ENCODE measurements at places on chromosomes 6 and 20. TPM values are rescaled to one million over a fixed set of nuclear protein-coding genes. Genes with fewer than 3 reads are reported as not detected.

DNA sequence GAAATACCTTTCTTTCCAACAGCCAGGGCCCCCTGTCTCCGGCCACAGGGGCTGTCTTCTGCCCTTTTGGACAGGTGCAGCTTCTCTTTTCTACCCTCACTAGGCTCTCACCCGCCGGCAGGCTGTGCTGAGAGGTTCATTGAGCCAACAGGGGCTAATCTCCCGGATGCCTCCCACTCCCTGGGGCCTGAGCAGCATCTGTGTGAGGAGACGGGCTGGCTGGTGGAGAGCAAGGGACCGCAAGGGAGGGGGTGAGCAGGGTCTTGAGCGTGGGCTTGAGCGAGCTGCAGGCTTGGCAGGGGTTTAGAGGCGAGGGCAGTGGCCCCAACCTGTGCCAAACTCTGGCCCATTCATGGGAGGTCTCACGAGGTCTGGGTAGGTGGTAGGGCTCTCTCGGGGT, 56.5 kb upstream of the CST7 start:
- DNase-seq, result peak; percentile 18

GRCh38 chr20:62381202-62381797, 5.6 kb upstream of the RPS21 start:
- no peak for DNase-seq

GRCh38 chr6:15256538-15257271, 10.8 kb downstream of the JARID2 start:
- DNase-seq, result no peak

DNA sequence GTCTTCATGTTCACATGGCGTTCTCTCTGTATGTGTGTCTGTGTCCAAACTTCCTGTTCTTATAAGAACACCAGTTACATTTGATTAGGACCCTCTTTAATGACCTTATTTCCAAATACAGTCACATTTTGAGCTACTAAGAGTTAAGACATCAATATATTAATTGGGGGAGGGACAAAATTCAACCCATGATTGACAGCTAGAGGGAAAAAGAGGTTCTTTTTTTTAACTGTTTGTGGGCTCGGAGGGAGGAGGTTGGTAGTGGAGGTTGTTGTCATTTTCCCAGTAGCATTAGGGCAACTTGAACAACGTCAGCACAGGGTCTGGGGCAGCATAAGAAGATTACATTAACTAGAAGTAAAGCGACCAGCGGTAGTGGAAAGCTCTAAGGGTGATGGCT, 2.3 kb upstream of the GMDS start:
- no peak for DNase-seq

DNA sequence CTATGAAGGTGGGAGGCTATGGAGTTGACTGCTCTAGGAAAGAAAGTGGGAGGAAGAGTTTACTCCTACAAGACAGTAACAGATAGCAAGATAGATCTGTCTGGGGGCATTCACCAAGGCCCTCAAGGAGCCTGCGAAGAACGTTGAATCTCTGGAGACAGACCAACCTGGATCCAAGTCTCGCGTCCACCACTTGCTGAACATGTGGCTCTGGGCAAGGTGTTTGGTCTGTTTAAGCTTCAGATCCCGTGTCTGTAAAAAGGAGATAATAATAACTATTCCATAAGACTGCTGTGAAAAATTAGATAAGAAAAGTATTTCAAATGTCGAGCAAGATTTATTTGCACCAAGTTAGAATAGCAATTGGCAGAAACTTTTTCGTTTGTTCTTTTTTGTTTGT, 8.1 kb upstream of the EEF1A1 start:
- no peak for DNase-seq

- DNase-seq, result no peak
These were observed 578.2 kb upstream of the NRSN1 start for GRCh38 chr6:23547851-23548250.

DNA sequence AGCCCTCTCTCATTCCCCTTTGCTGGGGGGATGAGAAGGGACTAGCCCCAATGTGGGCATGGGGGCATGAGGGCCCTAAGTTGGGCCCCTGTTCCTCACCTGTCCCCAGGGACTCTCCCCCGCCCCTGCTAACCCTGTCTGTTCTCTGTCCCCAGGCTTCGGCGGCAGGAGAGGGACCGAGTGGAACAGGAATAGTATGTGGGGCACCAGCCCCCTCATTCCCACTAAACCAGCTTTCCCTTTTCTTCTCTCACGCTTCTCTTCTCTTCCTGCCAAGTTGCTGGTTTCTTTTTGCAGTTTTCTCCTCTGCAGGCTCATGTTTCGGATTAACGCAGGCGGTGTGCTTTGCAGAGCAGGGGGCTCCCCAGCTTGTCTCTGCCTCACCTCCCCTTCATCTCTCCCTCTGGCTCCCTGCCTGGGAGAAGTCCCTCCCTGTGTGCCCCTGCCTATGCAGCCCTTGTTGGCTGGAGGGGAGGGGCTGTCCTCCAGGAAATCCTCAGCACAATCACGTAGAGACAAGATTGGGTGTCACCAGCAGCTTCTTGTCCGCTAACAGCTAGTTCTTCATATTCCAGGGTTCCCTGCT, 7.9 kb downstream of the TMEM63B start:
- no peak for DNase-seq

- no peak for DNase-seq
These were observed 41.7 kb downstream of the PHF3 start for GRCh38 chr6:63677282-63677681.

- no peak for DNase-seq
These were observed 112.6 kb upstream of the SLC24A3 start for GRCh38 chr20:19099596-19100545.

DNA sequence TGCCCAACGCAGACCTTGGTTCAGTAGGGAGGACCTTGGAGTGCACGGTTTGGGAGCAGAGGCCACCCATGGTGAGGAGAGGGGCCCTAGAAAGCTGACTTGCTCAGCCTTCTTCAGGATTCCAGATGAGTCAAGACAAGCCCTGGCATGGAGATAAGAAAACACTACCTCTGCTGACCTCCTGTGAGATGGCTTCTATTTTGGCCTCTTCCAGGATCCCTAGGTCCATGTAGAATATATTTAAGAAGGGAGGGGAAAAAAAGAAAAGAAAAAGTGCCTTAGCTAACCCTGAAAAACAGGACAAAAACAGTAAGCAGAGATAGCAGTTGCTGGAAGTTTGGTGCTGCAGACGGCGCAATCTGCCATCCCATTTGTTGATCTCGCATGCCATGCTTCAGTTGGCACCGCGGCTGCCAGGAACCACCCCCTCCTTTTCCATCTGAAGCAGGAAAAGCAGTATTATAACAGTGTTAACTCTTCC, 100.0 kb downstream of the ARMC2 start:
- DNase-seq, result no peak

DNA sequence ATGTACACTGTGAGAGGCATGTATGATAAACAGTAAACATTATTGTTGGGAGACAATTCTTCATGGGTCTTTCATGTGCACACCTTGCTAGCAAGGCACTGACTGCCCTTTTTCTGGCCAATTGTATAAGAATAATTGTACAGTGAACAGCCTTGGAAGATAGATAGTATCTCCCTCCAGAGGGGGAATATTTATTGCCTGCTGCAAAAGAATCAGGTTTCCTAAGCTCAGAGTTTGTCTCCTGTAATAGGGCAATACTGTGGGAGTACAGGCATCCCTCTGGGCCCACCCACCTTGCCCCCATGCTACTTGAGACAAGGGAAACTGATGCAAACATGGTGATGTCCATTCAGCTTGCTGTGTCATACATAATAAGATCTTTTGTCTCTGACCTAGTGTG, 442.2 kb downstream of the HDGFL1 start:
- DNase-seq, result no peak

GRCh38 chr6:4788953-4789584, 12.9 kb downstream of the CDYL start:
- DNase-seq, result no peak

- DNase-seq, result no peak
These were observed 29.7 kb upstream of the INSM1 start for GRCh38 chr20:20338133-20338730.

- no peak for DNase-seq
These were observed 29.5 kb downstream of the ABRACL start for GRCh38 chr6:139058029-139058428.

- DNase-seq, result no peak
These were observed 37.0 kb downstream of the PRDM1 start for GRCh38 chr6:106122938-106123656.

DNA sequence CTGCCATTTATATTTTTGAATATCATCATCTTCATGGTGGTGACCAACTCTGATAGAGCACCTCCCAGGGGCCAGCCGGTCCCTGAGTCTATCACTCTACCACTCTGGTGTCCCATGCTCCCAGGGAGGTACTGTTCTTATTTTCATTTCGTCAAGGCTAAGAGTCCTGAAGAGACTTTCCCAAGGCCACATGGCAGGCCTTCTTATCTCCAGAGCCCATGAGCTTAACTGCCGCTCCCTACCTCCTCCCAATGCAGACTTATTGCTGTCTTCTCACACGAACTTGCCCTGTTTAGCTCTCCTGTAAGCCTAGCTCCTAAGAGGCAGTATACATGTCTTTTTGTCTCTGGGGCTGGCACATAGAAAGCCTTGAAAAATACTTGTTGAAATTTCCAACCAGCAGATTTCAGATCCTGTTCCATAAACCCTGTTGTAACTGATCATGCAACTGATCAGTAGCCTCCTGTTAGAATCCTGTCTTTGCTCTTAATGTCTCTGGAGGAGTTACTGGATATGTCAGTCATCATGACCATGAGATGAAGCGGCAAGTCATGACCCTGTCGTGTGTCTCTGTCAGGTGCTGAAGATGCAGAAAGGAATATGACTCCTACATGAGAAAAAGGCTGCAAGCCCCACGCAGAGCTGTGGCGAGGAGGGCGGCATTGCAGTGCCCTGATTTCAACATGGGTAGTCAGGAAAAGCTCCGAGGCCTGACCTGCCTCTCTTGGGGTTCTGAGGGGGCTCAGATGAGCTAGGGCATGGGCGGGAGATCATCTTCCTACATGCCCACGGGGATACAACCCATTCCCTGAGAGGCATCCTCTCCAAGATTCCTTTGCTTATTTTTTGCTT, 60.0 kb downstream of the TTI1 start:
- no peak for DNase-seq

DNA sequence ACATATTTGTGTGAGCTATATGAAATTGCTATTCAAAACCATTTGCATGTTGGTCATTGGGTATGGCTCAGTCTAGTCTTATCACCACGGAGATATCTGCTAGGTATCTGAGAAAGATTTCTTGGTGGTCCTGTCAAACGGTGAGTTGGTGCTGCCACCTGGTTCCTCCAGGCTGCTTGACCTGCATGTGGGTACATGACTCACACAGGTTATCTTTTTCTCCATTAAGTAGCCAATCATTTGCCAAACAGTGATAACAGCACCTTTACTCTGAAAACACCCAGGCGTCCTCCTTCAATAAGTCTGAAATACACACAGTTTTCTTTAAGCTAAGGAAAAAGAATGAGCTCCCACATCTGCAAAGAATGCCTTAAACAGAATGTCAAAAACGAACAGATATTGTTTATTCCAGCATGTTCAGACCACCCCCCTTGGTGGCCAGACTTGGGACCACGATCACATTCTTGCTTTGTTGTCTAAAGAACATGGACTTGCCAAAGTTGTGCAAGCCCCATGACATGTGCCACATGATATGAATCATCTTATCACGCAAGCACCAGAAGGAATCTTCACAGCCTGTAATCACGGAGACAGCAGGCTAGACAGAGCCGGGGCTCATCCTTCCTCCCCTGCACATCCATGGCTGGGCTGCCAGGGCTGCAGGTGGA, 200.7 kb upstream of the THBS2 start:
- DNase-seq, result no peak

DNA sequence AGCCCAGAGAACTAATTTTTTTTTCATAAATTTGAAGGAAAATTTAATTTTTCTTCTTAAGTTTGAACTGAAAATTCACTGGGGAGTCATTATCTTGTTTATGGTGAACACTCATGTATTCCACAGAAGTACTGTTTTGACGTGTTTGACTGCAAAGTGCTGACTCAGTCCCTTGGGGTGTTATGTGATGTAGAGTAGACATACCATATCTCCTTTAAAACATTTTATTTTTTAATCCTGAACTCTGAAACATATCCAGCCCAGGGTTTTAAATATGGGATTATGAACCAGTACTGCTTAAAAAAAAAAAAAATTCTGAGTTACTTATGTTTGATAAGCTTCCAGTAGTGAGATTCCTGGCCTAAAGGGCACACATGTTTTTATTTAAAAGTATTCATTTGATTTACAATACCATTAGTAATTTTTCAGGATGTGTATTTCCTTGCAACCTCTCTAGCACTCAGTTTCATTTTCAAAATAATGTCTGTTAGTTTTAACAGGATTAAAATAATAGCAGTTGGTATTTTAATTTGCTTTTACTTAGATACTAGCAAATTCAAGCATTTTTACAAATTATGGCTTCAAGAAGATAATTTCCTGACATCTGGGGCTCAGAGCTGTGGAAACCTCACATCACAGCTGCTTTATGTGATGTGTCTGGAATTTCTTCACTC, 81.7 kb upstream of the PDE10A start:
- DNase-seq, result no peak

- DNase-seq, result no peak
These were observed 276.4 kb downstream of the UTRN start for GRCh38 chr6:144561455-144562043.

DNA sequence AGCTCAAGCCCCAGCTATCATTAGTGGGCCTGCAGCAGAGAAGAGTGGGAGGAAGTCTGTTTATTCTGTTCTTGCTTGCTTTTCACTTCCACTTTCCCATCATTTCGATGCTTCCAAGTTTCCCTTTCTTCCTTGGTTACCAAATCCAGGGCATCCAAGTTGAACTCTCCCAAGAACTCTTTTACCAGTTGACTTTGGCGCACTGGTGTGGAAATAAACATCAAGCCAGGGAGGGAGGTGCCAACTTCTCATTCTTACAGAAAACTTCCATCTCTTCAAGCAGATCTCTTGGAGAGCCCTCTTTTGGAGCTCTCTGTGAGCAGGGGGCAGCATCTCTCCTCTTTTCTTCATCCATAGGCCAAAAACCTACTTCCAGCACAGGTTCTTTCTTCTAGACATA, 85.7 kb upstream of the RGS17 start:
- DNase-seq, result no peak

GRCh38 chr6:37576336-37576737, 76.6 kb upstream of the CCDC167 start:
- no peak for DNase-seq

- DNase-seq, result no peak
These were observed 20.2 kb upstream of the REV3L start for GRCh38 chr6:111503194-111503593.

GRCh38 chr20:2144850-2145249, 43.2 kb downstream of the STK35 start:
- DNase-seq, result no peak

Gene IL17F
- 56.3 TPM for total RNA-seq

Gene PPP1R14C
- not detected for total RNA-seq

Gene C20orf144
- 0.12 TPM for total RNA-seq
